ENCODE measurements at places on chromosomes 1 and 21. TPM values are rescaled to one million over a fixed set of nuclear protein-coding genes. Genes with fewer than 3 reads are reported as not detected.

- DNase-seq: no peak
Measured at GRCh38 chr21:30793581-30794314, 19.3 kb downstream of the KRTAP8-1 start.

DNA sequence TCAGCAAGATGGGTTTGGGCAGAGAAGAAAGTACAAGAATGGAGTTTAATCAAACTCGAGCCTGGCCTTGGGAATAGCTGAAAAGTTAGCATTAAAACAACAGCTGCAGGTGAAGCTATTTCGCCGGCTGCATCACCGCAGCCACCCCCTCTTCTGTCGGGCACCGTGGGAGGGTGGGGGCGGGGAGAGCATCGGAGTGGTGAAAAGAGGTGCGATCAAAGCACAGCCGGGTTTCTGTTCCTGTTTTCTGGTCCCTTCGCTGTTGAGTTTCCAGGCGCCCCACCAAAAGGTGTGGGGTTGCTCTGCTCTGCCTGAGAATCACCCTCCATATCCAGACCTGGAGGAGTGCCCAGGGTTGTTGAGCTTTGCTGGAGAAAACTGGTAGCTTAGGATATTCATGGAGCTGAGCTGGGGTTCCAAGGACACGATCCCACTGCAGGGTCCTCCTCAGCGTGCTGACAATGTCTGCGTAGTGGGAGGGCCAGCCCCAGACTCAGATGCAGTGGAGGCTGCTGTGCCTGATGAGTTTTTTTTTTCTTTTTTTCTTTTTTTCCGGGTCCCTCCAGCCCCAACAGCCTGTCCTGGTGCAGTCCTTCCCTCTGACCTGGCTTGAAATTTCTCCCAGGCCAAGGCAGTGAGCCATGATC lies 127.5 kb upstream of the C1orf174 start:
- DNase-seq: no peak

GRCh38 chr1:4571263-4571662 lies 83.1 kb upstream of the AJAP1 start:
- DNase-seq: no peak

GRCh38 chr1:110407260-110408210 lies at the start of gene LAMTOR5:
LAMTOR5 (minus strand) TSS chr1:110407694; CDS start chr1:110407620, 74 bp downstream.
- peak; percentile 93 for DNase-seq

DNA sequence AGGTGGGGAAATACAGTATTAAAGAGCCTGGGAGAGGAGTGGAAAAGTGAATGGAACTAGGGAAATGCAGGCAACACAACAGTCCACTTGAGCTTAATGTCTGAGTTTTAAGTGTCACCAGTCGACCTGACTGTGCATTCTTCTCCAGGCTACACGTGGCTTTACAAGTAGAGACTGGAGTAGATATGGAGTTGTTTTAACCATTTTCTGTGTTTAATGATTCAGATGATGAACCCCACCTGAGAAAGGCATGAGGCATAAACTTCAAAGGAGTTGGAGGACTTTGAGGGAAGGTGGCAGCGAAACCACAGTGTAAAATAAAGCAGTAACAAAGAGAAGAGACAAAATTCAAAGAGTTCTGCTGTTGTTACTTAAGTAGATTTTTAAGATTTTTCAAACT lies 12.6 kb downstream of the FUBP1 start:
- DNase-seq: no peak

Gene RGS16
- 58.9 TPM for total RNA-seq

Gene FCGR3A
- 1.1 TPM for total RNA-seq

Gene OR10J1
- total RNA-seq: not detected

Gene ECM1
- total RNA-seq: 1.3 TPM

Data from CD8-positive, alpha-beta memory T cell (primary cell).